Coronary artery (tissue), 2 donors: ENCODE measurements at places on chromosomes 5 and 9.

- no peak for DNase-seq
These were observed 532.8 kb downstream of the MAT2B start for GRCh38 chr5:164038128-164038783.

DNA sequence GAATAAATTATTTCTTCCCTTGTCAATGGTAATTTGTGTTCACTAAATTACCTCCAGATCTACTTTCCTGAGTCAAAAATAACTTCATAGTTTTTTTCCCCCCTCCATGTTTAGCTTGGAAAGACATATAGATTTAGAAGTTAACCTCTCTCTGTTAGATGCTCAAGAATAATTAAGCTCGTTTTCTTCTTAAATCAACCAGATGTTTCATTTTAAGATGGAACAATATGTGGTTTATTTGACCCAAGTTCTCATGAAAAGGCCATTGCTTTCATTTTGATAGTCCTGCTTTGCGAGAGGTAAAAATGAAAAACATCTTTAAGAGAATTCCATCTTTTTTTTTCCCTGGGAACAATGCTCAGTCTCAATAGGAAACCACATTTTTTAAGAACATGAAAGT is 27.7 kb upstream of the GAS1 start:
- DNase-seq: no peak

DNA sequence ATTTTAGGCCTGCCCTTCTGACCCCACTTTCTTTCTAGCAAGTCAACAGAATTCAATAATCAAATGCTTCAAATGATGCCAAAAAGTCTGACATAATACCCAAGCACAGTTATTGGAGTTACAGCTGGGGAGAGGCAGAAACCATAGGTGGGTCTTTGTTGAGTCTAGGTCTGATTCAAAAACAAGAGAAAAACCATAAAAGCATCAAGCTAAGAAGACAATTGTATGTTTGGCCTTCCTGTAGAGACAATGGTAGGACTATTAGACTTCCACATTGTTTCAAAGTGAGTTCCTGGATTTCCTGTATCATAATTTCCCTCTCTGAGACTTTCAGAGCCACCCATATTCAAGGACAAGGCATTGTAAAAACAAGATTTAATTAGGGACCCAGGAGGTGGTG is 16.8 kb upstream of the CCDC192 start:
- no peak for DNase-seq

DNA sequence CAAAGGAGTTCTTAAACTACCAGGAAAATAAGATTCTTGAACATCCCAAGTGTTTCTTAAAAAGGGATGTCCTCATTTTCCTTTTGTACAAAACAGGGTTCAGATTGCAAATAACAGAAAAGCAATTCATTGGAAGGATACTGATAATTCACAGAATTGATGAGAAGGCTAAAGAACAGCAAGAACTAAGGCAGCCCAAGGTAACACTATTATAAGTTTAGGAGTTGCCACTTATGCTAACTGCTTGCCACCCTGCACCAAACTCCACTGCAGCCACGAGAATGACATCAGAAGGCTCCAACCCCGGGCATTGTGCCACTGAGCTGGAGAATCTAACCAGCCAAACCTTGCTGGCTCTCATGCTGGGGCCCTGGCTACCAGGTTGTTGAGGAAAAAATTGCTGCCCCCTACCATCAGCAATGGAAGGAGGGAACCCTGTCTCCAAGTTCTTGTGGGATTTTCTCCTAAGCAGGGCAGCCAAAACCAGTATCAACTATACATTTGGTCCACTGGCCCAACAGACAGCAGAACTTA is 123.4 kb downstream of the ARL15 start:
- no peak for DNase-seq

DNA sequence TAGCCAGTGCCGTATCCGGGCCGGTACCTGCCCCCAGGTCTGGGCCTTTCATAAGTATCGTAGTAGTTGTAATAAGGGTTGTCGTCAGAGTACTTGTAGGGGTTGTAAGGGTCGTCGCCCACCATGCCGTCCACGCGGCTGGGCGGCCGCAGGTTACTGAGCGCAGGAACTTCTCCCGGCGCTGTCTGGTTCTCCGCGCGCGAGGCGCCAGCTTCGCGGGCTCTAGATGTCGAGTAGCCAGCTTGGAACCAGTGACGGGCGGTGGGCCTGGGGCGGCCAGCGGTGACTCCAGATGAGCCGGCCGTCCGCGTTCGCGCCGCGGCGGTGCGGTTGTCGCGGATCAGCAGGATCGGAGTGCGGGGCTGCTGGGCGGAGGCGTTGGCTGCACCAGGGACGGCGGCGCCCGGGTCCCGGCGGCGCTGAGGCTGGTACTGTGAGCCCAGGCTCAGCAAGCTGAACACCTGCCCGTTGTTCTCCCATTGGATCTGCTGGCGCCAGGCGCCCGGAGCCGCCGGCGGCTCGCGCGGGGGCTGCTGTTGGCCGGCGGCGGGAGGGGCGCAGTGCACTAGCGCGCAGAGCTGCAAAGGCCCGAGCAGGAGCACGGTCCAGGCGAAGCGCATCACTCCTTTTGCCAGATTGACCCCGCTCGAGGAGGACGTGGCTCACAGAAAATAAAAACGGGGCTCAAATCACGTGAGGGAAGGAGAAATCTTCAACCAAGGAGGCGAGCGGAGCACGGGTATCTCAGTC is 518 bp downstream of the LOX start:
- DNase-seq: peak; percentile 74

DNA sequence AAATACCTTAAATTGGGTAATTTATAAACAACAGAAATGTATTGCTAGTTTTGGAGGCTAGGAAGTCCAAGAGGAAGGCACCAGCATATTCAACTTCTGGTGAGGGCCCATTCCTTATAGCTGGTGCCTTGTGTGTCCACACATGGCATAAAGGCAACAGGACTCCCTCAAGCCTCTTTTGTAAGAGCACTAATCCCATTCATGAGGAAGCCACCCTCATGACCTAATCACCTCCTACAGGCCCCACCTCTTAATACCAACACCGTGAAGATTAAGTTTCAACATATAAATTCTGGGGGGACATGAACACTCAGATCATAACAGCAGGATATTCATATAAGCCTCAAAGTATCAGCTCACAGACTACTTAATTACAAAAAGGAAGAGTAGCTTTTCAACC is 4.0 kb upstream of the PLAC8L1 start:
- no peak for DNase-seq

GRCh38 chr9:106403081-106403480 is 459.9 kb upstream of the ZNF462 start:
- DNase-seq: no peak

DNA sequence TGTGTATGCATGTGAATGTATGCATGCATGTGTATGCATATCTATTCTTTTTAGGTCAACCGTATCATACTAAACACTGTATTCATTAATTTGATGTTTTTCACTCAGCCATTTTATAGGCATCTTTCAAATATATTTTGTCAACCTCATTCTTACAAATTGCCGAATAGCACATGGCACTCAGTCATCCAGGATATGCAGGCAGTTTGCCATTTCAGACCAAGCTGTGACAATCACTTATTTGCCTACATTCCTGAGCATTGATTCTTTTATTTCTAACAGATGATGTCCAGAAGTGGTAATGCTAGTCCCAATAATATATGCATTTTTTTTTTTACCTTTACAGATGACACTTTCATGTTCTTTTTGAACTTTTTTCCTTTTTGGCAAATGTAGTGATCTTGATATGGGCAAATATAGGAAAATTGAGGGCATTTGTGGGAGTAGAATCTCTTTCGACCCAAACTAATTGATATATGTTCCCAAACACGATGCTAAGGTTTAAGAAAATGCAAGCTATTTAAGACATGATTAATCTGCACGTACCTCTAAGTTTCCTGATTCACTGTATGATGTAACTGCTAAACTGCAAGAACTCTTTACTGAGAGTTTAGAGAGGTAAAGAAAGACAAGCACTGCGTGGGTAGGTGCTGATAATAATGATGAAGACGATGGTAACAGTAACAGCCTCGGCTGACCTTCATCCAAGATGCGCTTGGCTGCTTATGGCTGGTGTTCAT is 153.9 kb upstream of the DAP start:
- DNase-seq: no peak

- no peak for DNase-seq
These were observed 1339.4 kb upstream of the WWC1 start for GRCh38 chr5:166952048-166952447.

- peak; percentile 86 for DNase-seq
These were observed 53.9 kb downstream of the ZNF474 start for GRCh38 chr5:122183098-122183787.

DNA sequence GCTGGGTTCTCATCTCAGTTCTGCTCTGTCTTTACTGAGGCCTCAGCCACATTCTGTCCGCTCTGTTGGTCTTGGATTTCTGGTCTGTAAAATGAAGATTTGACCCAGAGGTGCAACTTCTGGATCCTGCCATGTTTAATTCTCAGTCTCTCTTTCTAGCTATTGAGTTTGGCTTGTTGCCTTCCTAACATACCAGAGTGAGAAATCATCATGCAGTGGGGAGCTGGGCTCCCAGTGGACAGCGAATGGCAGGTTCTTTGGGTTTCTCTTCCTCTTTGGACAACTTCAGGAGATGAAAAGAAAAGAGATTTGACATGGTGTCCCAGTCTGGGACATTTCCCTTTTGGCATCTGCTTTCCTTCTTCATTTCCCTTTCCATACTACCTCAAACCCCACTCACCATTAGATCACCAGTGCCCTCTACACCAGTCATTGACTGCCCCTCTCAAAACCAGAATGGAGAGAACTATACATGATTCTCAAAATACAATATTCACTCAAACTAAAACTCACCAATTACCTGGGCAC is 334.7 kb downstream of the ACTL7B start:
- no peak for DNase-seq

DNA sequence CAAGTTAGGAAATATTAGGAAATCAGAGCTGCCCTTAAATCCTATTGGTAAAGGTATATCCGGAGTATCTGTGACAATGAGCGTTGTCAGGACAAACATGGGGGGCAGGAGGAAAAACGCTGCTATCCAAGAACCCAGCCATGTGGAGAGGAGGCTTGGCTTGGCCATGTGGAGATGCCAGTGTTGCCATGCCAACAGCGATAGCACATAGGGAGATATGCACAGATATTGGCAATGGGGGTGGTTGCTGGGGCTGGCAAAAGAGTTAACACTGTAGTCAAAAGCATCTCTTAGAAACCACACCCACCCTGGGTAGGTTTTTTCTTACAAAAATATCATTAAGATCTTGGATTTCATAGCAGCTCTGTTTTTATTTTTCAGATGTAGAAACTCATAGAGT is 106.4 kb upstream of the ASTN2 start:
- no peak for DNase-seq

DNA sequence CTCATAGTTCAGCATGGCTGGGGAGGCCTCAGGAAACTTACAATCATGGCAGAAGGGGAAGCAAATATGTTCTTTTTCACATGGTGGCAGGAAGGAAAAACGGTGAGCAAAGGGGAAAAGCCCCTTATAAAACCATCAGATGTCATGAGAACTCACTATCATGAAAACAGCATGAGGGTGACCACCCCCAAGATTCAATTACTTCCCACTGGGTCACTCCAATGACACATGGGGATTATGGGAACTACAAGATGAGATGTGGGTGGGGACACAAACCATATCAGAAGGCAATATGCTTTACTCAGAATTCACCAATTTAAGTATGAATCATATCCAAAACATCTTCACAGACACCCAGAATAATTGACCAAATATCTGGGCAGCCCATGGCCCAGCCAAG is 19.7 kb downstream of the MAT2B start:
- no peak for DNase-seq
